Bone marrow (tissue), 2 donors: ENCODE measurements at places on chromosomes 4 and X.

- DNase-seq, result no peak
These were observed 143.0 kb upstream of the GNPDA2 start for GRCh38 chr4:44869222-44869882.

DNA sequence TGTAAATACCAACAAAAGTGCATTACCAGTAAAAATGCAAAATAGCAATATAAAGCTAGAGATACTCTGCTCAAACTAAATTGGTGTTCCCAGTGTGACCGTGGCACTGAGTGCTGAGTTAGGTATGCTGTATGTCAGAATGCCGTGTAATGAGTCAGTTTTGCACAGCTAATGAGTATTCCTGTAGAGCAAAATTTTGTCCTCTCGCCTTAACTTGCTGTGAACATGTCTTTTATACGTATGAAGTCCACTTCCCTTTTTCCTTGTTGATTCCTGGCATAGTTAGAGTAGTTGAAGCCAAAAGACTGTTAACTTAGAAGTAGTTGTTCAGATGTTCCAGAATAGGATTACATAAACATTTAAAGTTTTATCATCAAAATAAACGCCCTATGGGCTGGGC is 11.5 kb downstream of the DCLK2 start:
- DNase-seq, result no peak

GRCh38 chrX:139448996-139449395 is 81.5 kb upstream of the F9 start:
- DNase-seq, result no peak

DNA sequence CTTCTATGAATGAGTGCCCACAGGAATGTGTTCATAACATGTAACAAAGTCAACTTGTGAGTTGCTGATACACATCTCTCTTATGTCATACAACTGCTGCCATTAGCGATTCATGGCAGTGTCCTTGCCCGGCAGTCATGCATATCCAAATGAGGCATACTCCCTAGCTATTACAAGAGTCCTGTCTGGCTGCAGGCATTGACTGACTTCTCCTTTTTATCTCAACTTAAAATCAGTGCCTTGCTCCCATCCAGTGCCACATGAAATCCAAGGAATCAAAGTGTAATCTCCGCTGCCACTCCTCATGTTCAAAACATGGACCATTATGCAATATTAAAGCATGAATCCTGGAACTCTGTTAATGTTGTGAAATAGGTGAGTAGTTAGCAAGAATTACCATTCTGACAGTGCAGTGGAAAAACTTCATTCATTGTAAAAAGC is 348.9 kb upstream of the FTHL17 start:
- no peak for DNase-seq

- DNase-seq, result no peak
These were observed 27.7 kb downstream of the MAML3 start for GRCh38 chr4:140126261-140126660.

DNA sequence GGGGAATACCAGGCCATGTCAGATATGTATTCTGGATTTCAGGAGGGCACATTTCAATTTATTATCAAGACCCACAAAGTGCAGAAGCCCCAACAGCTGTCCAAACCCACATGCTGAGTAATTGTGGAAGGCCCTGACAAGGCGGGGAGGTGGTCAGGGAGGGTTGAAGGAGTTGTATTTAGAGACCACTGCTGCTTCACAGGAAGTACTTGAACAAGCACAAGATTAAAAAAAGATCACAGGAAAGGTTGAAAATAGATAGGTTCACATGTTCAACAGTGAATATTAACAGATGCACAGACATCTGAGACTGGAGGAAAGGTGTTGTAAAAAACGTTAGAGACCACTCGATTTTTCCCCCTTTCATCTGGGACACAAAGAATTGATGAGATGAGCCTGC is 17.9 kb downstream of the ATP8A1 start:
- DNase-seq, result no peak

DNA sequence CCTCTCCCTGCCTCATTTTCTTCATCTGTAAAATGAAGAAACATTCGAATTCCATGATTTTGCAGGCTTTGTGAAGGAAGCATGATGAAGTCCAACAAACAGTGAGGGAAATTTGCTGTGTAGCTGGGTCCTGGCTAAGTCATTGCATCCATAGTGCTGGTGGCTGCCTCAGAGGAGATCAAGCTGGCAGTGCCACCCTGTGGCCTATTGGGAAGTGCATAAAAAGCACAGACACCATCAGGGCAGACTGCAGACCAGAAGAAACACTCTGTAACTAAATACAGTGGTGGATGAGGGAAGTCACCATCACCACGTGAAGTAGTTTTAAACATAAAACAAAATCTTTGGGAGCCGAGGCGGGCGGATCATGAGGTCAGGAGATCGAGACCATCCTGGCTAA is 40.7 kb upstream of the DDX3X start:
- DNase-seq, result no peak

DNA sequence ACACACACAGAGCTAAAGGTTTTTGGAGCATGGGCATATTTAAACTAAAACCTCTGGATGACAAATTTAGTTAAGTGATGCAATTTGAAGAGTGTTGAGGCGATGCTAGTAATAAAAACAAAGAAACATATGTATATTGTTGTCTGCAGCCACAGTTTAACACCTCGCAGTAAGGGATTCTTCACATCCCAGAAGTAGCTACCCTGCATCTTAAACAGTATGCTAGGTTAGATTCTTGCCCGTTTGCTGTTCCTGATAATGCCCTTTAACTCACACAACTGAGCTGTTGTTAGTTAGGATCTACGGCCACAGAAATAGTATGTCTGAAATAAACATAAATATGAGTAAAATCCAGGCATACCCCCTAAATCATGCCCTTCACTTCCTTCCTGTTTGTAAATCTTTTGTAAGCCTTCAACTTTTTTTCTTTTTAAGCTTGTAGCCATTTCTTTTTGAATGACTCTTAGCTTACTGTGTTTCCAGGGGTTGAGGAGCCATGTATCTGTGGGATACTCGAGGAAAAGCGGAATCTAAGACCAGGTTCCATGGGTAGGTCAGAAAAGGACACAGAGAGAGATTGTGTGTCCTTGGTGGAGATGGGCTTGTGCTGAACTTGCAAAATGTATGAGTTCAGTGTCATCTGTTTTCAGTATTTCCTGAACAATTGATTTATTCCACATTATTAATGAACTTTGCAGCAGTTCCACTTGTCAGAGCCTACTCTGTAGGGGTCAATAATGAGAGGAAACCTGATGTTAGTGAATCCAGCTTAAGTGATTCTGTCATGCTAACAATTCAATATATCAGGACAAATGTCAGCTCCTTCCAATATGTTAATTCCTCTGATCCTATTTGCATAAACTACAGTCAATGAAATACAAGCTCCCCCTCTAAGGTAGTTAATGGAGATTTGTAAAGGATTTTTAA is 349.6 kb downstream of the GPAT3 start:
- no peak for DNase-seq

DNA sequence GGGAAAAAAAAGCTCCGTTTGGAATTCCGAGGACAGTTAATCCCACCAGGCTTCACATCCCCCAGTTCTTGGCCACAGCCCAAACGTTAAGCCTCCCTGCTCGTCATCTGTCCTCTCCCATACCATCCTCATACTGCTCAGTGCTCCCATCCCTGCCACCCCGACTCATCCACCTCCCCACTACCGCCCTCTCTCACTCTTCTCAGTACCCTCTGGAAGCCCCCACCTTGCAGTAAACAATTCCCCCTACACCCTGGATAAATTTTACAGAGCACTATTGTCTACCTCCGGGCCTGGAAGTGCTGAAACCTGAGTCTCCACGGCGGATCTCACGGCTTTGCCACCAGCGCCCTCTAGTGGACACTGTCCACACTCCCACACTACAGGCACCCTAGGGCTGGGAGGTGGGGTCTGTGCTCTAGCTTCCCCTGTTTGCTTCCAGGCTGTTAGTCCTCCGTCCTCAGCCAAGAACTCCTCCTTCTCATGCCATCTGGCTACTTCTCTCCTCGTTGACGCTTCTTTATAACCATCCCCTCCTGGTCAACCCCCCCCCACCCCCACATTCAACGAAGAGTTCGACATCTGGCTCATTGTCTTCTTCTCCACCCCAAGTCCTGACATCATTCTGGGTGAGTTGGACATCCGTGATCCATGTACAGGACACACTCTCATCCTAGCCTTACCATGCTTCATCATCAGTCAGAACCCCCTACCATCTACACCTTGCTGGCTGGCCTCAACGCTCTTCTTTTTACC is 54.5 kb downstream of the RTL9 start:
- peak; percentile 2 for DNase-seq
